GM12865 (cell line): ENCODE measurements at places on chromosomes 2 and 18.

DNA sequence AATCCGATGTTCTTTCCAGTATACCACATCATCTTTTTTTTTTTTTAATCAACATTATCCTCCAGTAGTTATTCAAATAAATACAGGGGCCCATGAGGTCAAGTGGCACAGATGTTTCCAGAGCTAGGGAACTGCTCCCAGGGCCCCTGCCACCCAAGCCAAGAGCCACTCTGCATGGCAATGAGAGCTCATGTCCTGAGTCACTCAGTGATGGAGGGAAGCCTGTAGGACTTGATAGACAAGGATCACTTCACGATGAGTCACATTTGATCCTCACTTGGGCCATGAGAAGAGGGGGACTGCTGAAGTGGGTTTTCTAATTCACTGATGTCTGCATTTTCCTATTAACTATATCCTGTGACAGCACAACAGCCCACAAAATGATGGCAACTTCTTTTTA lies 127.0 kb upstream of the PKDCC start:
- no peak for DNase-seq

GRCh38 chr2:143686585-143687164 lies 557.5 kb downstream of the ARHGAP15 start:
- DNase-seq, result peak; percentile 51

GRCh38 chr2:60505880-60506260 lies 47.6 kb downstream of the BCL11A start:
- no peak for DNase-seq

DNA sequence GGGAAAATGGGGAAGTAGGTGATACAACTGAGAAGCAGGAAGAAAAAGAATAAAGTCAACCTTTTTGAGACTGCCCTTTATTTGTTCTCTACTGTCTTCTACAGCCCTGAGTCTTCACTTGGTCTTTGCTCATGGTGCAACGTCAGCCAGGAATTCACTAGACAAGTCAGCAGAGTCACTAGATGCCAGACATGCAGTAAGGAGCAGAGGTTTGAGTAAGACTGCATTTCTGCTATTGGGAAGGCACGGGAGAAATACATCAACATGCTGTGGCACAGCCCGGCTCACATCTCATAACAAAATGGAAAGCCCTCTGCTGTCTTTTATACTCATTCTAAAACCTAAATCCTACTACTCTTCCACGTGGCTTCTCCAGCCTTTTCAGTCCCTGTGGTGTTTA lies 67.1 kb downstream of the PRELID3A start:
- no peak for DNase-seq

- DNase-seq, result no peak
Observed at GRCh38 chr2:218214116-218214515, 2.9 kb upstream of the ARPC2 start.
